ENCODE measurements at places on chromosomes 3 and 15.

- peak; percentile 49 for DNase-seq
Observed at GRCh38 chr15:69718916-69719315, 266.3 kb downstream of the RPLP1 start.

GRCh38 chr3:101319531-101319930, 844 bp downstream of the IMPG2 start:
- no peak for DNase-seq

GRCh38 chr15:90161950-90162361, 39.2 kb upstream of the SEMA4B start:
- no peak for DNase-seq

GRCh38 chr15:48084759-48085590, 35.8 kb upstream of the SLC24A5 start:
- DNase-seq, result no peak

DNA sequence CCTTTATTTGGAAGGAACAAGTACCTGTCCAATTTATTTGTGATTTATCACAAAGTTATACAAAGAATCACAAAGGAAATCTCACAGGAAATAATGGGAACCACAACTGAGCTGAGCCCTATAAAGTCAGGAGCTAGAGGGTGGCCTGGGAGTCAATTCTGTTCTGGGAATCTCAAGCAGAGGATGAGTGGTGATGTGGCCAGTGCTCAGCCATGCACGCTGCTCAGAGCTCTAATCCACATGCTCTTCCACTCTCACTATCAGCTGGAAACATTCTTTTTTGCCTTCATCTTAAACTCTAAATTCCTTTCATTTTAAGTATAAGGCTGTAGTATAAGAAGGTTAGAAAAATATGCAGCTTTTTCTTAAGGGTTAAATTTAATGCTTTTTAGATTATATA, 36.6 kb downstream of the UACA start:
- no peak for DNase-seq

GRCh38 chr3:9290566-9290965, 41.1 kb upstream of the SRGAP3 start:
- no peak for DNase-seq

GRCh38 chr3:58307639-58308215, 1.4 kb downstream of the HTD2 start:
- DNase-seq, result peak; percentile 75

GRCh38 chr3:66488492-66488891, 12.3 kb downstream of the LRIG1 start:
- no peak for DNase-seq

DNA sequence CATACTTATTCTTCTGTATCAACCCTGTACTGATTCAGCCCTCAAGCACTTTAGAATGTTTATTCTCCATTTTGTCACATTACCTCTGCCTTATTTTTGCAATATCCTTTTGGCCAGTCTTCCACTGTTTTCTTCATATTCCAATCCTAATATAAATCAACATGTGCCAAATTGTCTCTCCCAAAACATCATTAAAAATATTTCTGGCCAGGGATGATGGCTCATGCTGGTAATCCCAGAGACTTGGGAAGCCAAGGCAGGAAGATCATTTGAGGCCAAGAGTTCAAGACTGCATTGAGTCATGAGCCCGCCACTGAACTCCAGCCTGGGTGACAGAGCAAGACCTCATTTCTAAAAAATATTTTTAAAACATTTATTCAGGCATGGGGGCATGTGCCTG, 641.4 kb upstream of the CBLB start:
- no peak for DNase-seq

- peak; percentile 35 for DNase-seq
Observed at GRCh38 chr15:49620199-49620598, 419 bp downstream of the FAM227B start.

DNA sequence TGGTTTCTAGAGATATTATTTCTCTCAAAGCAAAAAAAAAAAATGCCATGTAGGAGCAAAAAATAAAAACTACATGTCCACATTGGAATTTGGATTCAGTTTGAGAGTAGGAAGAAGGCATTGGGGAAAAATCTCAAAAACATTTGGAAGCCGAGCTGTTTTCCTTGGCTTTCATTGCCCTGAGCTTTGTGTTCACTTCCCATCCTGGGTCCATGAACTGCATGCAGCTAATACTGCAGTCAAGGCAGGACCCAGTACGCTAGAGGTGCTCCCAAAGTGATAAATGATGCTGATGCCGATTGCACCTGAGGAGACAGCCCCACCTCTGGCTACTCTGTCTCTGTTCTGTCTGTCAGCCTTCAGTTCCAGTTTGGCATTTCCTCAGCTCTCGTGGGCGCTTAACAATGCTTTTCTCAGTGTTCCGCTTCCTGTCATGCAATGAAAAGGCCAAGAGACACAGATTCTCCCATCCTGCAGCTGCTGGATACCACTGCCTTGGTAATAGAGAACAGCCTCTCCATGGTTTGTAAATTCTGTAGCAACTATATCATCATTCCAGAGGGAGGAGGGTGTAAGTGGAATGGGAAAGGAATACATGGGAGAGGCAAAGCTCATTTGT, 181.8 kb downstream of the RYR3 start:
- no peak for DNase-seq

GRCh38 chr15:56765251-56765650, 31.9 kb upstream of the ZNF280D start:
- no peak for DNase-seq

DNA sequence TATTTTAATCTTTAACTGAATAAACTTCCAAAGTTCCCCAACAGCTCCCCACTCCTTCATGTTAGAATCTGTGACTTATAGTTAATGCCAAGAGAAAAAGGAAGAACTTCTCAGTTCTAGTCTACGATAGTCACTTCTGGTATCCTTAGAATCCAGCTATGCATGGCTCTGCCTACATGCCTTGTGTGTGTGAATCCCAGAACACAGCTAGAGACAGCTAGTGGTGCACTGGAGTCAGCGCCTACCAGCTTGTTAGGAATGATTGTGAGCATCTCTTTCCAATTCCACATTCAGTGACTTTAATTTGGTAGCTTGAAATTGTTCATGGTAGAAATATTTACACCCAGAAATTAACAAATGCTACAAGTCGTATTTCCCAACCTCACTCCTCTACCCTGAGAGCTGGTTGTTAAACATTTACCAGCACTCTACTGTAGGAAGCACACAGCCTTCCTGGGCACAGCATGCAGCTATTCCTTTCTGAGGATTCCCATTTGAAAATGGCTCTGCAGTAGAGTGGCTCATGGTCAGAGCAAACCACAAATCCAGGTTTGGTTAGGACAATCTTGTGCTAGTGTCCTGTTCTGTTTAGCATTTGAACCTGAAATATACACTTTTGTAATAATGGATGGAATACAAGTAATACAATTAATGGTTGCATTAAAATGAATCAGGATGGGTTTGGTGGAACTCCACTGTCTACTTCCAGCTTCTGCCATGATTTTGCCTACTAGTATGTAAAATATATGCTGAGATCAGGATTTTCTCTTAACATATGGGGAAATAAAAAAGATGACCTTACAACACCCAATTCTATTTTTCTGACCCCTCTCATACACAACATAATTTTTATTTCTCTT, 371.0 kb upstream of the GBE1 start:
- DNase-seq, result no peak

DNA sequence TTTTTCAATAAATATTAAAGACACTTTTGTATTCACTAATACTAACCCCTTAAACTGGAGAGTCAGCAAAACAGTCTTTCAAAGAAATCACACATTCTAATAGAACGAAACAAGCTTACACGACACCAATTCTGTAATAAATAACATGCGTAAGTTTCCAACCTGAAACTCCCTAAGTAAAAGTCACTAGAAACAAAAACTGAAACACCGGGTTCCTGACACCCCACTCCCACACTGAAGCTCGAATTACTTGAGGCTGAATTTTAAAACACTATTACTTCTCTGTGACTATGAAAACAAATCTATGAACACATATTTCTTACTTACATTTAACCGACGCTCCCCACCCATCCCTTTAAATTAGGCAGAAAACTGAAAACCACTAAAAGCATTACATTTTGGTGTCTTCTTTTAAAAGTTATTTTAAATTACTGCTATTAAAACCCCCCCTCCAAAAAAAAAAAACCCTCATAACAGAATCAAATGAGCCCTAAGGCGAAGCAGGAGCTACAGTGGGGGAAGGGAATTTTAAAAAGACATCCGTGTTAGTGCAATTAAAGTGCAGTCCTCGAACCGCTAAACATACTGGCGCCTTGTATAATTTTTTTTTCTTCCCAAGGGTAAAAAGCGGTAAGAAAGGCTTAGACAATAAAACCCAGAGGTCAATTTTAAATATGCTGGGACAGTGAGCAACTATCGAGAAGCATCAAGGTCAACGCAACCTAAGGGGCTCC, 878 bp downstream of the SPPL2A start:
- peak; percentile 50 for DNase-seq

DNA sequence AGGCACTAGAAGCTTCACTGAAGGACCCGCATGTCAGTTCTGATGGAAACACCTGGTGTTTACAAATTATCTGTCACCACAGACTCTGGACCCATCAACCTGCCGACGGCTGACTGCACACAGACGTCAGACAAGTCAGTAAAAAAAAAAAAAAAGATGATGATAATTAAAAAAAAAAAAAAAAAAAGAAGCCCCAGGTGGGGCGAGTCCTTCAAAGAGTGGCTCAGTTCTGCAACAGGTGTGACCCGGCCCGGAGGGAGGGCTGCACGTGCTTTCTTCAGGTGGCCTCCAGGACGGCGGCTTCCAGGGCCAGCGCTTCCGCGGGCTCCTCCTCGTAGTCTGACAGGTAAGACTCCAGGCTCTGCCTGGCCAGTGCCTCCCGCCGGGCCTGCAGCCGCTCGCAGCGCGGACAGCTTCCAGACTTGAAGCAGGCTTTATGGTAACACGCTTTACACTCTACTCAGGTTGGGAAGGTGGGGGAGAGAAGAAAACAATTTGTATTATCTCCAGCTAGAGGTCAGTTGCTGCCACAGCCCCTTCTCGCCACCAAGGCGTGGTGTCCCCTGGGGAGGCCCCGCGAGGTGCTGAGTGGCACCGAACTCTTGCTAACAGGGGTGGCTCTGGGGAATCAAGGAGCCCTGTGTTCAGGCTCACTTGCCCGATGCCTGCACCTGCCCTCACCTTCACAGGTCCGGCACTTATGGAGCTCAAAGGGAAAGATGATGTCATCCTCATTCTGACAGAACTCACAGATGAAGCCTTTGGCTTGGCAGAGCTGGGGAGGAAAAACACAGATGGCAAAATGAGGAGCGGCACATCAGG, 61.8 kb downstream of the RUBCN start:
- DNase-seq, result no peak

GRCh38 chr15:64653757-64654156, 121.6 kb downstream of the RBPMS2 start:
- peak; percentile 26 for DNase-seq

DNA sequence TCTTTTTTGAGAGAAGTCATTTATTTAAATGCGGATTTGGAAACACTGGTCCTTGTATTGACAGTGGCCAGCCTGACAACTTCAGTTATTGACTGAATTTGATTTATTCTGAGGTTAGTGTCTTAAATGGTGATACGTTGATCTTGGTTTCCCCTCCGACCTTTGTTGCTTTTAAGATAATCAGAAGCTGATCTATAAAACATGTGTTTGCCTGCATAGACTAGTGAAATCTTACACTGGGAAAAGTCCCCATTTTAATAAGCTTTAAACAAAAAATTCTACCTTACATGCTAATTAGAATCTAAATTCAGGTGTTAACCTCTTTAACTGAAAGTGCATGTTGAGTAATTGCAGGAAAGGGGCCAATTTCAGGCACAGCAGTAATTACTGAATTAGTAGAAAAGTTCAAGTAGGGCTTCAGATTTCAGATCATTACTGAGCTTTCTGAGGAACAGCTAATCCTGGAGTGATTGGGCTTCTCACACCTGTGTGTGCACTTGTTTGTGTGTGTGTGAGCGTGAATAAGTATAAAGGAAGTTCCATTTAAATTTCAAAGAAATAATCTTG, 221.4 kb downstream of the SOX2 start:
- DNase-seq, result no peak

GRCh38 chr15:88246666-88247446, 9.7 kb downstream of the NTRK3 start:
- DNase-seq, result peak; percentile 64

GRCh38 chr3:106381939-106382335, 513.1 kb upstream of the CBLB start:
- DNase-seq, result no peak
